Activated CD8-positive, alpha-beta T cell treated with anti-CD3 and anti-CD28 coated beads for 36 hours (primary cell): ENCODE measurements at places on chromosomes 2 and 18. TPM values are rescaled to one million over a fixed set of nuclear protein-coding genes. Genes with fewer than 3 reads are reported as not detected.

GRCh38 chr2:58541511-58541910, 300.4 kb upstream of the FANCL start:
- H3K4me1 ChIP-seq = no peaks in the 10 kb centered on the region
- H3K27me3 ChIP-seq = no peaks in the 10 kb centered on the region
- no peak for DNase-seq
- no peak overlapping the region for H3K4me3 ChIP-seq

DNA sequence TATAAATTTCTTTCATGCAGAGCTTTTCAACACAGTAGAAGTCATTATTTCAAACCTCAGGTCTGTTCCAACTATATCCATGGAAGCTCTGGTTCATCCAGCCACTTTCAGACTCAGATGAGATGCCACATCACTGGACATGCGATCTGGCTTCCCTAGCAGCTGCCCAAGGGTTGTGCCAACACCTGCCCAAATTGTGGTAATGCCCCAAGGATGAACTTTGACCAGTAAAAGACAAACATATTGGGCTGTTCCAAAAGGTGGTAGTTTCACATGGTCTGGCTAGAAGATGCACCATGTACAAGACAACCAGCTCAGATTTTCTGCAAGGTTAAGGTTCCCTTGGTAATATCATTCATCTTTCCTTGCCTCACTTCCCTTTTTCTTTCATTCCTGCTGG, 101.9 kb downstream of the THADA start:
- DNase-seq = no peak
- peaks cover 31% of the 10 kb centered on the region for H3K36me3 ChIP-seq
- H3K4me3 ChIP-seq = no peak overlapping the region
- H3K4me1 ChIP-seq = no peaks in the 10 kb centered on the region
- no peaks in the 10 kb centered on the region for H3K27me3 ChIP-seq
- H3K27ac ChIP-seq = no peak overlapping the region

DNA sequence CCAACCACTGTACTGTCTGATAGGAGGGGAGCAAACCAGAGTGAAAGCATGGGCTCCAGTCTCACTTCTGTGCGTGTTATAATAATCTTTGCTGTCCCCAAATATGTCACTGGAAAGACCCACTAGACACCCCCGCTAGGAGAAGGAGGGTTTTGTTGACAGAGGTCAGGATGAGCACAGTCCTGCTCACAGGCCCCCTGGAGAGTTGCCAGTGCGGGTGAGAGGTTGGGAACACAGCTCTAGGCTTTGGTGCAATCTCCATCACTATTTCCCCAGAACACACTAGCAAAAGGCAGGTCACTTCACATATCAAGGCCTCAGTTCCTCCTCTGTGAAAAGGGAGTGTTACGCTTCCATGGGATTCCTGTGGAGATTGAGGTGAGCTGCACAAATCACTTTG, 9.7 kb downstream of the XDH start:
- no peaks in the 10 kb centered on the region for H3K36me3 ChIP-seq
- H3K4me3 ChIP-seq = no peak overlapping the region
- DNase-seq = no peak
- H3K27ac ChIP-seq = no peak overlapping the region
- peaks cover 5% of the 10 kb centered on the region for H3K27me3 ChIP-seq

DNA sequence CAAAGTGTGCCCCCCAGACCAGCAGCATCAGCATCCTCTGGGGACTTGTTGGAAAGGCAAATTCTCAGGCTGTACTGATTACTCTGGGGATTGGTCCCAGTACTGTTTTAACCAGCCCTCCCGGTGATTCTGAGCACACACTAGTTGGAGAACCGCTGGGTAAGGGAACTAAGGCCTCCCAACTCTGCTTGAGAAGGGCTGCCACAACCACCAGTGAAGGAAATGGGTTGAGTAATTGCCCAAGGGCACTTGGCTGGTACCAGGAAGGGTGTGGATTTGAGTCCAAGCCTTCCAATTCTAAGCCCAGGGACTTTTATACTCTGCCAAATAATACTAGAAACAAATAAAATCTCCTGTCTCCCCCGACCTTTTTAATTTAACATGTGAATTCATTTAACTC, 219.9 kb downstream of the SETBP1 start:
- DNase-seq = no peak
- H3K4me3 ChIP-seq = no peak overlapping the region
- no peak overlapping the region for H3K27ac ChIP-seq
- peaks cover 11% of the 10 kb centered on the region for H3K4me1 ChIP-seq
- H3K27me3 ChIP-seq = peaks cover 11% of the 10 kb centered on the region

GRCh38 chr2:47046271-47046670, 108.8 kb downstream of the STPG4 start:
- no peak for DNase-seq
- no peak overlapping the region for H3K27ac ChIP-seq
- no peak overlapping the region for H3K4me3 ChIP-seq
- H3K36me3 ChIP-seq = peaks cover 16% of the 10 kb centered on the region
- H3K4me1 ChIP-seq = no peaks in the 10 kb centered on the region
- no peaks in the 10 kb centered on the region for H3K27me3 ChIP-seq

- DNase-seq = no peak
- H3K36me3 ChIP-seq = no peaks in the 10 kb centered on the region
- H3K4me1 ChIP-seq = no peaks in the 10 kb centered on the region
- H3K4me3 ChIP-seq = no peak overlapping the region
- H3K27me3 ChIP-seq = peaks cover 2% of the 10 kb centered on the region
- no peak overlapping the region for H3K27ac ChIP-seq
Observed at GRCh38 chr2:232981356-232981755, 31.7 kb downstream of the NGEF start.

GRCh38 chr2:7057865-7058400, 140.7 kb downstream of the RNF144A start:
- peaks cover 16% of the 10 kb centered on the region for H3K4me1 ChIP-seq
- H3K27me3 ChIP-seq = no peaks in the 10 kb centered on the region
- peak overlapping the region; percentile 79 for H3K27ac ChIP-seq
- peak; percentile 22 for DNase-seq

DNA sequence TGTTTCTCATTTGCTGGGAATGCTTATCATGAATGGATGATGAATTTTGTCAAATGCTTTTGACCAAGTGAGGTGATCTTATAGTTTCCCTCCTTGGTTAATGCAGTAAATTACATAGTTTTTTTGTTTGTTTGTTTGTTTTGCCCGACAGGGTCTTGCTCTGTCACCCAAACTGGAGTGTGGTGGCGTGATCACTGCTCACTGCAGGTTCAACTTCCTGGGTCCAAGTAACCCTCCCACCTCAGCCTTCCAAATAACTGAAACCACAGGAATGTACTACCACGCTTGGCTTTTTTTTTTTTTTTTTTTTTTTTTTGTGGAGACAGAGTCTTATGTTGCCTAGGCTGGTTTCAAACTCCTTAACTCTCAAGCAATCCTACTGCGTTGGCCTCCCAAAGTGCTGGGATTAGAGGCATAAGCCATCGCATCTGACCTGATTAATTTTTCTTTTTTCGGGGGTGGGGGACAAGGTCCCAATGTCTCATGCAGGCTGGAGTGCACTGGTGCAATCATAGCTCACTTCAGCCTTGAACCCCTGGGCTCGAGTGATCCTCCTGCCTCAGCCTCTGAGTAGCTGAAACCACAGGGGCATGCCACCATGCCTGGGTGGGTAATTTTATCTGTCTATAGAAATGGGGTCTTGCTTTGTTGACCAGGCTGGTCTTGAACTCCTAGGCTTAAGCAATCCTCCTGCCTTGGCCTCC, 48.6 kb downstream of the SMAD2 start:
- H3K36me3 ChIP-seq = peaks cover 53% of the 10 kb centered on the region
- no peaks in the 10 kb centered on the region for H3K27me3 ChIP-seq
- no peak overlapping the region for H3K27ac ChIP-seq
- H3K4me1 ChIP-seq = peaks cover 37% of the 10 kb centered on the region

DNA sequence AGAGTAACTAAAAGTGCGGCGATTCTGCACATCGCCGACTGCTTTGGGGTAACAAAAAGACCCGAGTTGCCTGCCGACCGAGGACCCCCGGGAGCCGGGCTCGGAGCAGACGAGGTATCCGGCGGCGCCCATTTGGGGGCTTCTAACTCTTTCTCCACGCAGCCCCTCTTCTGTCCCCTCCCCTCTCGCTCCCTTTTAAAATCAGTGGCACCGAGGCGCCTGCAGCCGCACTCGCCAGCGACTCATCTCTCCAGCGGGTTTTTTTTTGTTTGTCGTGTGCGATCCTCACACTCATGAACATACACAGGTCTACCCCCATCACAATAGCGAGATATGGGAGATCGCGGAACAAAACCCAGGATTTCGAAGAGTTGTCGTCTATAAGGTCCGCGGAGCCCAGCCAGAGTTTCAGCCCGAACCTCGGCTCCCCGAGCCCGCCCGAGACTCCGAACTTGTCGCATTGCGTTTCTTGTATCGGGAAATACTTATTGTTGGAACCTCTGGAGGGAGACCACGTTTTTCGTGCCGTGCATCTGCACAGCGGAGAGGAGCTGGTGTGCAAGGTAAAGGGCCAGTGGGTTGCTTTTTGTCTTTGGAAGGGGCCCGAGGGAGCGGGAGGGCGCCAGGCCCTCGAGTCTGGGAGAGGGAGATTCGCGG, 1.4 kb downstream of the TRIB2 start:
- peak; percentile 34 for DNase-seq
- H3K27ac ChIP-seq = peak overlapping the region; percentile 73
- no peaks in the 10 kb centered on the region for H3K27me3 ChIP-seq
- H3K4me1 ChIP-seq = peaks cover 53% of the 10 kb centered on the region
- H3K4me3 ChIP-seq = peak overlapping the region; percentile 96

- no peak overlapping the region for H3K4me3 ChIP-seq
- no peaks in the 10 kb centered on the region for H3K36me3 ChIP-seq
- peak; percentile 8 for DNase-seq
- H3K4me1 ChIP-seq = peaks cover 21% of the 10 kb centered on the region
- H3K27me3 ChIP-seq = peaks cover 17% of the 10 kb centered on the region
Observed at GRCh38 chr18:45774065-45774521, 50.1 kb downstream of the SLC14A1 start.

DNA sequence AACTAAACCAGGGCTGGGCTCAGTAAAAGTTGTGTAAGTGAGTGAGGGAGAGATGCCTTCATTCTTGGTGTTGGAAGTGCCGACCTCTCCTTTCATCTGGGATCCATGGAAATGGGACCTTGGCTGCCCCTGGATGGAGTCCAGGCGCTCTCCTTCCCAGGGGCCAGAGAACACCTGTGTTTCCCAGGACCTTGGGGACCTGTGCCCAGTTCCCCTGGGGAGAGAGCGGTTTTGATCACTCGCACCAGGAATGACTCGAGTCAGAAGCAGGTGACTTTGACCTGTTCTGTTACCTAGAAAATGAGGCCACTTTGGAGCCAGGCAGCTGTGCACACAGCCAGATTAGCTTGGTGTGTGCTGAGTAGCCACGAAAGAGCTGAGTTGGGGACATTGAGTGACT, 97.3 kb downstream of the SH3BP4 start:
- H3K36me3 ChIP-seq = no peaks in the 10 kb centered on the region
- H3K4me1 ChIP-seq = peaks cover 9% of the 10 kb centered on the region
- peaks cover 6% of the 10 kb centered on the region for H3K27me3 ChIP-seq

- no peak overlapping the region for H3K4me3 ChIP-seq
- peak; percentile 40 for DNase-seq
- H3K4me1 ChIP-seq = peaks cover 11% of the 10 kb centered on the region
- H3K27ac ChIP-seq = no peak overlapping the region
Observed at GRCh38 chr2:15159751-15160177, 401.4 kb downstream of the NBAS start.

GRCh38 chr2:128413718-128414341, 95.2 kb upstream of the HS6ST1 start:
- no peaks in the 10 kb centered on the region for H3K4me1 ChIP-seq
- H3K27ac ChIP-seq = no peak overlapping the region
- no peak for DNase-seq
- H3K4me3 ChIP-seq = no peak overlapping the region
- no peaks in the 10 kb centered on the region for H3K36me3 ChIP-seq

- H3K36me3 ChIP-seq = no peaks in the 10 kb centered on the region
- peak; percentile 69 for DNase-seq
- H3K27me3 ChIP-seq = peaks cover 35% of the 10 kb centered on the region
- peak within 1 kb of the TSS; percentile 55 for H3K4me3 ChIP-seq
- H3K27ac ChIP-seq = no peak within 1 kb of the TSS
Observed at GRCh38 chr18:80247393-80247841, at the start of gene PARD6G. PARD6G (minus strand) TSS chr18:80247514; CDS start chr18:80247348, 166 bp downstream.

DNA sequence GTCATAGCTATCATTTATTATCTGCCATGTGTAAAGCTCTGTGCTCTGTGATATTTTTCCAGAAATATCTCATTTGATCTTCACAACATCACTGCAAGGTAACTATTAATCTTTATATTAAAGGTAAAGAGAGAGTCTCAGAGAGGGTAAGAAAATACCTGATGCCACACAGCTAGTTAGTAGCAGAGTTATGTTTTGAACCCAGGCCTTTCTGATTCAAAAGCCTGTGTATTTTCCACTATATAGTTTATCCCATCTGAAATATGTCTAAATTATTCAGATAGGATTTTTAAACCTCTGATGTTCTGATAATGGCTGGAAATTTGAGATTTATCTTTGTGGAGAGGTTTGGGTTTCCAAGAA, 10.1 kb downstream of the INPP1 start:
- no peak overlapping the region for H3K4me3 ChIP-seq
- no peak for DNase-seq
- H3K27me3 ChIP-seq = no peaks in the 10 kb centered on the region
- no peaks in the 10 kb centered on the region for H3K36me3 ChIP-seq

DNA sequence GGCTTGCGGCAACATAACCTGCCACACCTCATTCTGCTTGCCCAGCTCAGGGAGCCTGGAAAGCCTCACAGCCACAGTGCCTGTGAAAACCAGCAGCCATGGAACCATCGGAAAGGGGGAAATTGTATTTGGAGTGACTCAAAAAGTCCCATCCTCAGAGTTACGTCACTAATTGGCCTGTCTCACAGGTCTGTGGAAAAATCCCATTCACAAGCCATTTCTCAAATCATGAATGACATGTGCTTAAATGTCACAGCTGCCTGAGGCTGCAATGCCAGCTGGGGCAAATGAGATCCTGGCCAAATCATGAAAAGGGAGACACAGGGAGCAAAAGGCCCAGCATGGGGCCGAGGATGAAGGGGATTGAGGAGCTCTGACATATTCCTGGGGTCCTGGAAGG, 486.9 kb upstream of the RAB6C start:
- DNase-seq = no peak
- H3K36me3 ChIP-seq = no peaks in the 10 kb centered on the region
- H3K27me3 ChIP-seq = peaks cover 1% of the 10 kb centered on the region
- no peak overlapping the region for H3K27ac ChIP-seq
- H3K4me3 ChIP-seq = no peak overlapping the region

DNA sequence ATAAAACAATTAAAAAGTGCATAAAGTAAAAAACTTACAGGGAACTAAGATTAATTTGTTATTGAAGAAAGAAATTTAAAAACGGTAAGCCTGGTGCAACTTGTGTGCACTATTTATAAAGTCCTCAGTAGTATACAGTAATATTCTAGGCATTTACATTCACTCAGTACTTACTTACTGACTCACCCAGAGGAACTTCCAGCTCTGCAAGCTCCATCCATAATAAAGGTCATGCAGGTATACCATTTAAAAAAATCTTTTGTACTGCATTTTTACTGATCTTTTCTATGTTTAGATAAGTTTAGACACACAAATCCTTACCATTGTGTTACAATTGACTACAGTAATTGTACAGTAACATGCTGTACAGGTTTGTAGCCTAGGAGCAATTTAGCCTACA, 51.5 kb upstream of the NXPH2 start:
- H3K27ac ChIP-seq = no peak overlapping the region
- no peaks in the 10 kb centered on the region for H3K36me3 ChIP-seq
- no peak overlapping the region for H3K4me3 ChIP-seq
- H3K27me3 ChIP-seq = peaks cover 9% of the 10 kb centered on the region
- H3K4me1 ChIP-seq = no peaks in the 10 kb centered on the region
- DNase-seq = no peak

The TFPI gene
- total RNA-seq = not detected

The KLHL41 gene
- total RNA-seq = not detected

The ZBTB7C gene
- not detected for total RNA-seq

The FIGN gene
- total RNA-seq = not detected

The LBX2 gene
- 0.43 TPM for total RNA-seq

The LDLRAD4 gene
- 37.3 TPM for total RNA-seq
